ENCODE measurements at places on chromosomes 13 and 19.

DNA sequence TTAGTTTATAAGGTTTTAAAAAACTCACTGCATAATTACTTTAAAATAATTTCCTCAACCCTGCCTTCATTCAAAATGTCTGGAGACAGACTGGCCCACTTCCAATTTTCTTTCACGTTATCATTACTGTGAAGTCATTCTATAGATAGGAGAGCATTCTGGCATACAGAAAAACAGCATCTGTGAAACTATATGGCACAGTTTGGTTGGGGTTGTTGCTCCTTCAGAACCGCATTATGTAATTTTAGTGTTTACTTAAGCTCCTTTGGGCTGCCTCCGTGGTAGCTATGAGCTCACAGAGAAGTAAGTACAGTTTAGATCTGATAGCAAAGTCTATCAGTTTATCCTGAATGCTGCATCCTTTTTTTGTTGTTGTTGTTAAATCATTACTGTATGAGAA, 104.3 kb downstream of the KCNRG start:
- DNase-seq, result no peak

GRCh38 chr19:38079926-38080380, 144.1 kb downstream of the DPF1 start:
- DNase-seq, result peak; percentile 89

GRCh38 chr19:35223084-35223790, 5.3 kb downstream of the FAM187B start:
- DNase-seq, result no peak

- DNase-seq, result no peak
These were observed 33.7 kb upstream of the VSTM2B start for GRCh38 chr19:29491995-29492577.

- DNase-seq, result peak; percentile 39
These were observed 51.5 kb downstream of the SKA3 start for GRCh38 chr13:21124852-21125251.

DNA sequence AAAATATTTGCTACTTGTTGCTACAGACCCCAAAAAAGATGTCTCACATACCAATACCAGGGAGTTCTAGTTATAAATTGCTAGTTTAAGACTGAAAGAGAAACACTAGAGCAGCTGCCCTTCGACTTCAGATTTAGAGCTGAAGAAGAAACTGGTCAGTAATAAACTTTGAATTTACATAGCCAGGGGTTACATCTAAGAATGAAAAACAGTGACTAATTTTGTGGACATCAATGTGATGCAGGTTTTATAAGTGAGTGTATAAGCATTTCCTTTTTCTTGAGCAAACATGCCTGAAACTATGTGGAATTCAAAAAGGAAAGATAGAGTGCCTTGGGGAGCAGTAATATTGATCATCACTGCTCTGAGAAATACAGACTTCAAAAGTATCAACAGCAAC, 724.9 kb upstream of the MIR17HG start:
- DNase-seq, result peak; percentile 13

- DNase-seq, result no peak
These were observed 214.6 kb downstream of the OXGR1 start for GRCh38 chr13:96779691-96780090.

DNA sequence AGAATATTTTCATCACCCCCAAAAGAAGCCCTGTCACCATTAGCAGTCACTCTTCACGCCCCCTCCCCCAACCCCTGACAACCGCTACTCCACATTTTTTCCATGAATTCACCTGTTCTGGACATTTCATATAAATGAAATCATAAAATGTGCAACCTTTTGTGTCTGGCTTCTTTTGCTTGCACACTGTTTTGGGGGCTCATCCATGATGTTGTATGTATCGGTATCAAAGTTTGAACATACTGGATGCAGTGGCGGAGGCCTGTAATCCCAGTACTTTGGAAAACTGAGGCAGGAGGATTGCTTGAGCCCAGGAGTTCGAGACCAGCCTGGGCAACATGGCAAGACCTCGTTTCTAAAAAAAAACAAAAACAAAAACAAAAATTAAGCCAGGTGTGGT, 7.2 kb downstream of the GADD45B start:
- DNase-seq, result no peak

- DNase-seq, result no peak
These were observed 3.1 kb downstream of the AKAP11 start for GRCh38 chr13:42275098-42275471.
